Brain pericyte (primary cell): ENCODE measurements at places on chromosomes 13 and 19.

DNA sequence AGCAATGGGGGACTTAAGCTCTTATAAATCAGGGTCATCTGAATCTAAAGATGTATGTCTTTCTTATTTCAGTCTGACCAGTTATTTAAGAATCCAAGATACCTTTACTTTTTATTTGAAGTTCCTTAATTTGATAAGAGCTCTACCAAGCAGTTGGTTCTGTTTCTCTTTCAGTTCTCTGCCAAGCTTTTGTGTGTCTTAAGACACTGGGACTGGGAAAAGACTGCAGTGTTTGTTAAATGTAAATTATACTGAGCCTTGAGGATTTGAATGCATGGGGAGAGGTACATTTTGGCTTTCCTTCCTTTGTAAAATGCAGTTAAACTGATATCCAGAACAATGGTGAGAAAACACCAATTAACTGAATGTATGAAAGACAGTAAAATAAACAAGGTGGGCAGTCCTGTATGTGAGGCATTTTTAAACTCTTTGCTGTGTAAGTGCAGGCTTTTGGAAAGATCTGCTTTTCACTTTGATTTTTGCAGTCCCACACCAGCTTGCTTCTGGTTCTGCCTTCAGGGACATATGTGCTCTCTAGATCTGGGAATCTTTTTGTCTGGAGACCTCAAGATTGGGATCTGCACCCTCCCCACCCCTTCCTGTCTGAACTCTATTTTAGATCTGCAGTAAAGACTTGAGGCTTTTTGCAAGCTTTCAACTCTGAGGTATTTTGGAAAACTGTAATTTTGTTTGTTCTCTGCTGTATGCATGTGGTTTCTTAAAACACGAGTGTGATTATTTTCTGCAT, 77.6 kb downstream of the LRCH1 start:
- DNase-seq, result no peak

GRCh38 chr13:103430368-103430767, 364.2 kb upstream of the SLC10A2 start:
- no peak for DNase-seq

GRCh38 chr19:38024992-38025908, 118.2 kb downstream of the SIPA1L3 start:
- no peak for DNase-seq

DNA sequence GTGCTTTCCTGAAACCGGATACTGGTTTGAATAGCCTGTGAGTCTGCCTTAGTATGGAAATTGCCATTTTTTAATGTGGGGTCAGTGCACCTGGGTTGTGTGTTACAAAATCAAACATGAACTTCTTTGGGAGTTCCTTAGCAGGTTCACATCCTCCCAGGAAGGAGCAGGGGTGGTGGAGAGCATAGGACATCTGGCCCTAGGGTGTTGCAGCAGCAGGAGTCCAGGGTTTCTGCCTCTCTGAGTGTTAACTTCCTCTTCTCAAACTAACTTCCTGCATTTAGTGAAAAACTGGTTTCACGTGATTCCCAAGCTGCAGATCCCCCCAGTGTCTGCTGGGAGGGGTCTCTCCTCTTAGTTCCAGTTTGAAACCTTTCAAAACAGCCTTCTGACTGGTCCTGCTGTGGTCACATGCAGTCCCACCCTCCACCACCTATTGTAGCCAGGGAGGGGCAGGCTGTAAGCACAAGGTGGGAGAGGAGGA, 7.2 kb downstream of the RNASEH2B start:
- no peak for DNase-seq

GRCh38 chr19:4715529-4716221, 8.0 kb downstream of the DPP9 start:
- DNase-seq, result no peak

DNA sequence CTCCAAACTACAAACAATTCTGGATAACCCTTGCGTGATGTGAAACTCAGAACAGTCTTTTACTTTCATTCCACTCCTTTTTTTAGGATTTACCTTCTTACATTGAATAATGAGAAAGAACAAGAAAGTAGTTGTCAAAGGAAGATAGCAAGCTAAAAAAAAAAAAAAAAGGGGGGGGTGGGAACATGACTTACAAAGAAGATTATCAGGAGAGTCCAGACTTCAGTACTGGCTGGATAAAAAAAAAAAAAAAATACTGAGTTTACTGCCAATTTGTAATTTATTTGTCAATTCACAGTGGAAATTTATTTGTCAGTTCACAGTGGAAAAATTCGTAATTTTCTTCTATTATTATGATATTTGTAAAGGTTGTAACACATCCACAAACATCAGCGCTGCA, 792.4 kb upstream of the SLITRK5 start:
- no peak for DNase-seq

DNA sequence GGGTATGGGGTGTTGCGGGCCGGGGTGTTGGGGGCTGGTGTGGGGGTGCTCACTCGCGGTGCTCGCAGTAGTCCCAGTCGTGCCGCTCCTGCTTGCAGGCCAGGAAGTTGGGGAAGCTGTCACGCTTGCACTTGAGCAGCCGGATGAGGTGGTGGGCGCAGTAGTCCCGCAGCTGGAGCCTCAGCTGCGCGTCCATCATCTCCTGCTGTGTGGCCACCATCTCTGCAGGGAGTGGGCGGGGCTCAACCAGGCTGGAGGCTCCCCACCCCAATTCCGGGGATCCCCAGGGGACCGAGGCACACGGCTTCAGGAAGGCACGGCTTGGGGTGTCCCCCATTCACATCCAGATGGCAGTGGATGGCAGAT, 5.2 kb downstream of the NDUFB7 start:
- no peak for DNase-seq

DNA sequence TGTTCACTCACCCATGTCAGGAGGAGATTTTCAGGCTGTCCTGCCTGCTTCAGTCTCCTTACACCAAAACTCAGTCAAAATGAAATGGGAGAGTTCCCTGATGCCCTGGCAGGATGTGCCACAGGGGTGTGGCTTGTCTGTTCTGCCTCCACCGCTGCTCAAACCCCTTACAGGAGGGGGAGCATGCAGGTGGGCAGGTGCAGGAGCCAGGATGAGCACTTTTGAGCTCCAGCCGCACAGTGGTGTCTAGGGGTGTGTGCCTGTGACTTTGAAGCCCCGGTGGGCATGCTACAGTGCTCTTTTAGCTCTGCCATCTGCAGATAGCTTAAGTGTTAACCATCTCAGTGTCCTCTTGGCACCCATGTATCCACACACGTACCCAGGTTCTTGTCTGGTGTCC, 71.9 kb upstream of the IPO5 start:
- no peak for DNase-seq

DNA sequence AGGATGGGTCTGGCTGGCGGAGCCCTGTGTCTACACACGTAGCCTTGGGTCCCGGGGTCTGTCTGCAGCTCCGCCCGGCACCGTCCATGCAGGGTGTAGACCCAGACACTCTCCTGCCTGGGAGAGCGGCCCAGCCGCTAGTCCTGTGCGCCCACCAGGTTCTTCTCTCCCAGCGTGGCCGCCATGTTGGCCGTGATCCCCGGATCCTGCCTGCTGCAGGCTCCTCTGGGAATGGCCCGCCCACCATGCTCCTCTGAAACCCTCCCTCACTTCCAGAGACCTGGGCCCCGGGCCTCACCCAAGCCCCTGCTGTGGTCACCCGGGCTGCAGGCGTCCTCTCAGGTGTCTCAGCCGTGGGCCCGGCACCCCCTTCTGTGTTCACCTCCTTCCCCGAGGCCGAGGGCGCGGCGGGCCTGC, 57.7 kb upstream of the MCF2L start:
- no peak for DNase-seq

- no peak for DNase-seq
Observed at GRCh38 chr13:107111248-107111647, 543.3 kb upstream of the ARGLU1 start.

DNA sequence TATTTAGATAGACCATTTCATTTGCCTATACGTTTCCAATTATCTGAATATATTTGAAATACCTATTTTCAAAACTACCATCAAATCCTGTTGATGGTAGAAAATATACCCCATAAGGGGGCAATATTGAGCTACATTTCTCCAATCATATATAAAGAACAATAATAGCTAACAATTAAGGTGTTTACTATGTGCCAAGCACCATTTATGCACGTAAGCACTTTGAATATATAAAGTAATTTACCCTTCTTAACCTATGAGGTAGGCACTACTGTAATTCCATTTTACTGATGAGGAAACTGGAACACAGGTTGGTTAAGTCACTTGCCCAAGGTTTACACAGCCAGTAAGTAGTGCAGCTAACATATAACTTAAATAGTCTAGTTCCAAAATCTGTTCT, 79.2 kb downstream of the UBL3 start:
- DNase-seq, result no peak

GRCh38 chr13:66301006-66301405, 929.1 kb downstream of the PCDH9 start:
- DNase-seq, result no peak

GRCh38 chr13:110113284-110113764, 193.6 kb downstream of the COL4A1 start:
- DNase-seq, result no peak

- DNase-seq, result no peak
Observed at GRCh38 chr19:42424345-42424707, 2.9 kb downstream of the LIPE start.

- no peak for DNase-seq
Observed at GRCh38 chr13:79226938-79227337, 179.1 kb downstream of the RBM26 start.

- no peak for DNase-seq
Observed at GRCh38 chr19:42323473-42323851, 2.0 kb upstream of the MEGF8 start.

DNA sequence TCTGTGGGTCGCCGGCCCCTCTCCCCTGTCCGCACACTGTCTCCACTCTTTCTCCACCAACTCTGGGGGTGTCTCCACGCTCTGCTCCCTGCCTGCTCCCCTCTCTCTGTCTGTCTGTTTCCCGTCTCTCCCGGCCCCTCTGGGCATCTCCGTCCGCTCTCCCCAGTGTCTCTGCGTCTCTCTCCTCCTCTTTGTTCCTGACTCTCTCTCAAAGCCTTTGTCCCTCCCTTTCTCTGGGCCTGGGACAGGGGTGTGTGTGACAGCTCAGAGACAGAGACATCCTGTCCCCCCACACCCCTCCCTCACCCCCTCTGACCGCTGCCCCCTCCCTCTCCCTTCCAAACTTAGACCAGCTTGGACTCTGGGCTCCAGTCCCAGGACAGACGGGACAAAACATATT, 668 bp upstream of the SBK3 start:
- no peak for DNase-seq

- DNase-seq, result no peak
Observed at GRCh38 chr19:31125071-31125470, 224.2 kb downstream of the TSHZ3 start.

- no peak for DNase-seq
Observed at GRCh38 chr13:103528437-103528836, 462.2 kb upstream of the SLC10A2 start.

DNA sequence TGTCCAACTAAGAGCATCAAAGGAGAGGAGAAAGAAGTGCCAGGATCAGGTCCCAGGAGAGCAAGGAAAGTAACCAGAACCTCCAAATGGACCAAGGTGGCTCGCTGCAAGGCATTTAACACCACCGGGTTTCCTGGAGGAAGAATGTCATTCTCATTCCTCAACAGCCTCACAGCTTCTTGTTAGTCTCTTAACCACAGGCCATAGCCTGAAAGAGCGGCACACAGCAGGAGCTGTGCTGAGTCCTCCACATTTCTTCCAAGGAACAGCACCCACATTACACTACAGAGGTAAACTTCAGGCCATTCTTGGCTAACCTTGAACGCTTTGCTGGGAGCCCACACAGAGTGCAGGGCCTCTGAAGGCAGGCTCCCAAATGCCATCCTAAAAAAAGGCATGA, 23.6 kb downstream of the DOCK9 start:
- no peak for DNase-seq

- DNase-seq, result no peak
Observed at GRCh38 chr19:325173-325936, 19.2 kb downstream of the MIER2 start.

DNA sequence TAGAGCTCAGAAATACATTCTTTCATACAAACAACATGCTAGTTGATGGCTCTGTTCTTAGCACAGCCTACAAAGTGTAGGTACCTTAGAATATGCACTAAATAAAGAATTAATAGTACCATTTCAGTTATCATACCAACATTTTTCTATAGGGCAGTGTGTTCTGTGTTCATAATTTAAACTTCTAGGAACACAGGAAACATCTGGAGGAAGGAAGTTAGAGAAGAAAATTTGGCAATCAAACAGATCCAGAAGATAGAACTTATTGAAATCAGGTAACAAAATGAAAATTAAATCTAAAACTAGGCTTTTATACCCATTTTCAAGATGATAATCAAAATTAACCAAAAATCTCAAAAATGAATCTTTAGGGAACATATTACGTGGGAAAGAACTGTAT, 527.5 kb downstream of the DCT start:
- DNase-seq, result no peak

DNA sequence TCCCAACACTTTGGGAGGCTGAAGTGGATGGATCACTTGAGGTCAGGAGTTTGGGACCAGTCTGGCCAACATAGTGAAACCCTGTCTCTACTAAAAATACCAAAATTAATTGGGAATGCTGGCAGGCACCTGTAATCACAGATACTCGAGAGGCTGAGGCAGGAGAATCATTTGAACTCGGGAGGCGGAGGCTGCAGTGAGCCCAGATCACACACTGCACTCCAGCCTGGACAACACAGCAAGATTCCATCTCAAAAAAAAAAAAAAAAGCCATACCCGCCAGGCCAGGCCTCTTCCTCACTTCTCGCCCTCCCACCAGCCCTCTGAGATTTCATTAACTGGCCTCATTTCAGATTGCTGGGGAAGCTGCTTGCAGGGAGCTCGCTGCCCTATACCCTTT, 7.7 kb upstream of the RELB start:
- no peak for DNase-seq

DNA sequence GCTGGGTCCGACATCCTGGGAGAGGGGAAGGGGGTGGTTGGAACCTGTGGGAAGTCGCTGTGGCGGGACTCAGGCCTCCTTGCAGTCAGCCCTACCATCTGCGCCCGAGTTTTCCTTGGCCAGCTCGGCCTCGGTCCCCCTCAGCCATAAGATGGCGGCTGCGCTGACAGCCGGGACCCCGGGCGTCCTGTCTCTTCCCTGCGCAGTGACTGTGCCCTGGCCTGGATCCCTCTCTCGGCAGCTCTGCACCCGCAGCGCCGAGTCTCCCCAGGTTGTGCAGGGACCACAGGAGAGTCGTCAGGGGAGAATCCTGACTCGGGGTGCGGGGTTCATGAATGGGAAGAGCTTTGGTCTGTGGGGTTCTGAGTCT, 345 bp downstream of the ZNF257 start:
- DNase-seq, result no peak

DNA sequence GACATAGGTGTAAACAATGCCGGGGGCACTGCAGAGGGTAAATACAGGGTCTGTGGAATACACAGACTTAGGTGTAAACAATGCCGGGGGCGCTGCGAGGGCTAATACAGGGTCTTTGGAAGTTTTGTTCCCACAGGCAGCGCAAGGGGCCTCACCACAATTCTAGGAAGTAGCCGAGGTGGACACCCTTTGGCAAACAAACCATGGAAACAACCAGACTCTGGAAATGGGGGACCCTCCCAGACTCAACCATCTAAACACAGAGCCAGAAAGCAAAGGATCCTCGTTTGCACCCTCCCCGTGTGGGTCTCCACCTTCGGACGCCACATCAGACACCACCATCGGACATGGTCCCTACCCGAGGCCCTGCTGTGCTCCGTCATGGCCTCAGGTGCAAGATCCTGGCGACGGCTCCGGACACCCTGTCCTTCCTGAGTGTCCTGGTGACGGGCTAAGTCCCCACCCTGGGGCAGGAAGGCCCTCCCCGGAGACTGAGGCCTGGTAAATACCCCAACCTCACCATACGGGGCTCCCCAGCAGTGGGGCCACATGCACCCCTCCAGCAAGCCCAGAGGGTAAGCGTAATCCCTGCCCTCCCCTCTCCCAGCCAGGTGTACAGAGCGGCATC, 16.7 kb upstream of the PLPP2 start:
- DNase-seq, result no peak

- DNase-seq, result no peak
Observed at GRCh38 chr13:36251017-36251416, 36.7 kb upstream of the SOHLH2 start.
